Hair follicle dermal papilla cell (primary cell): ENCODE measurements at places on chromosomes 2 and 18. TPM values are rescaled to one million over a fixed set of nuclear protein-coding genes. Genes with fewer than 3 reads are reported as not detected.

CXCR1 gene
- total RNA-seq: not detected in 2 replicates

TMEM247 gene
- total RNA-seq: not detected in 2 replicates

MAP2 gene
- total RNA-seq: 13.2 and 23.2 TPM in 2 replicates

SH2D6 gene
- 1.6 TPM in 1 of 2 replicates, not detected in the other for total RNA-seq

XDH gene
- total RNA-seq: 0.97 and 1.1 TPM in 2 replicates

ZNF513 gene
- 11.8 and 14.1 TPM in 2 replicates for total RNA-seq

CCDC141 gene
- not detected in 2 replicates for total RNA-seq

IL36G gene
- total RNA-seq: not detected in 2 replicates

MC2R gene
- not detected in 2 replicates for total RNA-seq

TMEM169 gene
- 0.97 and 1.8 TPM in 2 replicates for total RNA-seq

CNGA3 gene
- under 0.01 and 0.12 TPM in 2 replicates for total RNA-seq

SCN2A gene
- total RNA-seq: 0.36 and 0.97 TPM in 2 replicates

POTEI gene
- total RNA-seq: not detected in 2 replicates

REG1B gene
- not detected in 2 replicates for total RNA-seq

HOXD4 gene
- total RNA-seq: 8.0 and 10.5 TPM in 2 replicates

ARHGAP15 gene
- total RNA-seq: 0.12 and 0.49 TPM in 2 replicates

GPR35 gene
- total RNA-seq: 0.32 and 0.73 TPM in 2 replicates

ANKRD29 gene
- total RNA-seq: 9.1 and 9.6 TPM in 2 replicates

FLACC1 gene
- total RNA-seq: 1.3 and 1.9 TPM in 2 replicates

WDSUB1 gene
- total RNA-seq: 6.3 and 9.4 TPM in 2 replicates

NR4A2 gene
- total RNA-seq: 0.49 TPM in 2 replicates

MBOAT2 gene
- 53.8 and 63.0 TPM in 2 replicates for total RNA-seq

GALNT14 gene
- total RNA-seq: 12.8 and 14.4 TPM in 2 replicates

ABCA12 gene
- total RNA-seq: 0.12 TPM in 1 of 2 replicates, not detected in the other
